Activated naive CD8-positive, alpha-beta T cell treated with anti-CD3 and anti-CD28 coated beads for 36 hours (primary cell): ENCODE measurements at places on chromosomes 2 and 18.
A peak's percentile ranks its signal among the peaks of the same experiment; 100 is the strongest.

GRCh38 chr2:223075301-223076270 is 23.6 kb downstream of the KCNE4 start:
- no peak for DNase-seq

DNA sequence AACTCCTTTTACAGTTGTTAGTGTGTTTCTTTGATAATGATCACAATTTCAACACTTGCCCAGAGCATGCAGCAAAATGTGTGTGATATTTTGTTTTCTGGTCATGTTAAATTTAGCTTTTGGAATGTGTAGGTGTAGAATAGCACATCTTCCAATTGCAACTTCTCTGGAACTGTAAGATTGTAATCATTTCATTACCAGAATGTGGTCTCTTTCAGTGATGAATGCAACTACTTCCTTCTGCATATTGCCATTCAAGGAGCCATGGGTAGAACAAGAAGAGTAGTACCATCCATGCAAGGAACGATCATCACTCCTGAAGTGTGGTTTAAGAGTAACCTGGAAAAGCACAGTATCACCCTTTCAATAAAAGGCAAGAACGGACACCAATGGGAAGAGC is 548.8 kb upstream of the ZNF804A start:
- DNase-seq = no peak

DNA sequence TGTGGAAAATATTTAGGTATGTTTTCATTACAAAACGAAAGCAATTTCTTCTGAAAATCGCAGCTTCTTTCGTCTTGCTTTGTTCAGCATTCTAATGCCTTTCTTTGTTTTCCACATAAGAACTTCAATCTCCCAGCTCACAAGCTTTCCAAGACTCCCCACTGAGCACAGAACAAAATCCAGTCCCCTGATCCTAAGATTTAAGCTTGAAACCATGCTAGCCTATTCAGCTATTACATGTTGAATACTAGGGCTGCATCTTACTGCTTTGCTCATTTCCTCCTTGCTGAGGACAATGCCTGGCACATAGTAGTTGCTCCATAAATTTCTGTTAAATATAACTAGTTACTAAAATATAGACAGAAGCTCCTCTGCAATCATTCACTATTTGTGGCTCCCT is 160.6 kb downstream of the GALNT3 start:
- DNase-seq = no peak

DNA sequence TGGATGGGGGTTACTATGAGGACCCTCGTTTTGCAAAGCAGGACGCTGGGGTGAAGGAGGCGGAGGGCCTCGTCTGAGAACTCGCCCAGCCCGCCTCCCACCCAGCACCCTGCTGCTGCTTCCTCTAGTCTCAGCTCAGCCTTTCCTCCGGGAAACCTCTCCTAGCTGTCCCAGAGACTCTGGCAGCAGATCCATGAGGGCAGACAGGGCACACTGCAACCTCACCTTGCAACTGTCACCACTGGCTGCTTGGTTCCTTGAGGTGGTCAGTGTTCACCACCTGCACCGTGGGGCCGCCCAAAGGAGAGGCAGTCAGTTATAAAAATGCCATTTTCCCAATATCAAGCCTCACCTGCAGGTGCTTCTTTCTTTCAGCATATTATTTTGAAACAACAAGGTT is 45.6 kb downstream of the PARD6G start:
- no peak for DNase-seq

DNA sequence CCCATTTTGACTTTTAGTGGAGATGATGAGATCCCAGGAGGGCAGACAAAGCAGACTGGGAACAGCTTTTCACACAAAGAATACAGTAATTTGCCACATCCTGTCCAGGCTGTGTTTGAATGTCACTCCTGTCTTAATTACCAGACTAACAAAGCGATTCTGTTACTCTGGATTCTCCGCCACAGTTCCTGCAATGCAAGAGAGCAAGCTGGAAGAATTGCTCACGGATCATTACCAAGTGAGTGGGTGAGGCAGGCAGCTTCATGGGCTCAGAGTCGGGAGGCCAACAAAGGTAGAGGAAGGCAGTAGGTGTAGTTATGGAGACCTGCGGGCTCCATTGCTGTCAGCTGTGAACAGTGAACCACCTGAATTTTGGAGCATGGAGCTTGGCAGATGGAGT is 250.5 kb upstream of the ATP5MC3 start:
- DNase-seq = no peak

GRCh38 chr18:3062798-3063680 is 50.1 kb upstream of the LPIN2 start:
- DNase-seq = peak; percentile 67
